ENCODE measurements at places on chromosomes 12 and 14. TPM values are rescaled to one million over a fixed set of nuclear protein-coding genes. Genes with fewer than 3 reads are reported as not detected.

DNA sequence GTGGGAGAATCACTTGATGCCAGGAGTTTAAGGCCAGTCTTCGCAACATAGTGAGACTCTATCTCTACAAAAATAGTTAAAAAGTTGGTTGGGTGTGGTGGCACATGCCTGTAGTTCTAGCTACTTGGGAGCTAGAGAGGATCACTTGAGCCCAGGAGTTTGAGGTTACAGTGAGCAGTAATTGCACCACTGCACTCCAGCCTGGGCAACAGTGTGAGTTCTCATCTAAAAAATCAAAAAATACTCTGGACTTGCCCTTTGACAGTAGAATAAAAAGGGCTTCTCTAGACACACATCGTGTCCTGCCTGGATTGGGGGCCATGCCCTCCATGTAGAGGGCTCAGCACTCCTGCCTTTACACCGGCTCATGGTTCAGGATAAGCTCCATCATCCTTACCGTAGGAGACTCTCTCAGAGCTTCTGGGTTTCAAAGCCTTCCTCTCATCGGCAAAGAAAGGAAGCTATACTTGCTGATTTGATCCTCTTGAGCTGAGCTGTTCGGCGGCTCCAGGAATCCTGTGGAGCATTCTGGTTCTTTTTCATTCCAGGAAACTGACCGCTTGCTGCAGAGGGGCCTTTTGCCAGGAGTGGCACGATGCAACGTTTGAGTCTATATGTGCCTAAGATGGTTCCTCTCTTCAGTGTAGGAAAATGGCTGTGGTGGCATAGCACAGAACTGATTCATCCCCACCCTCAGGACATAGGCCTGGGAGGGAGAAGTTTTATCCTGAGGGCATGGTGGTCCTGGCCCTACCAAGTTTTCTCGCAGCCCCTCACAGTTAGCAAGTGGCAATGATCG, 29.6 kb downstream of the FLVCR2 start:
- H3K27me3 ChIP-seq, result no peaks in the 10 kb centered on the region
- no peaks in the 10 kb centered on the region for H3K36me3 ChIP-seq
- no peak overlapping the region for H3K27ac ChIP-seq
- no peak overlapping the region for H3K4me3 ChIP-seq
- peaks cover 58% of the 10 kb centered on the region for H3K4me1 ChIP-seq
- DNase-seq, result no peak

DNA sequence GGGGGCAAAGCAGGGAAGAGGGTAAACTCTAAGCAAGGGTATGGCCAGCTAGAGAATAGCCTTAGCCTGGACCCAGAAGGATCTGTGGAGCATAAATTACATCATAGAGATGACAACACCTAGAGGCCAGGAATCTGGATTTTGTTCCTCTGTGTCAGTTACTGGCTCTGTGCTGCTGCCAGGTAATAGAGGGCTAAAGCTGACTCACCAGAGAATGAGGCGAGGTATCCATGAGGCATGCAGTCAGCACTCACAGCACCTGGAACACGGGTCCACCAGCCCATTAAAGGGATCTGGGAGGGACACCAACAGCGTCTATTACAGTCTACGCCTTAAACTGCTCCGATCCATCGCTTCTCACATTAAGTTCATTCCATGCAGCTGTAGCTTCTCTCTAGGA, 74.9 kb upstream of the CMKLR1 start:
- DNase-seq, result no peak
- no peaks in the 10 kb centered on the region for H3K36me3 ChIP-seq
- no peak overlapping the region for H3K27ac ChIP-seq
- no peak overlapping the region for H3K4me3 ChIP-seq
- H3K27me3 ChIP-seq, result no peaks in the 10 kb centered on the region

DNA sequence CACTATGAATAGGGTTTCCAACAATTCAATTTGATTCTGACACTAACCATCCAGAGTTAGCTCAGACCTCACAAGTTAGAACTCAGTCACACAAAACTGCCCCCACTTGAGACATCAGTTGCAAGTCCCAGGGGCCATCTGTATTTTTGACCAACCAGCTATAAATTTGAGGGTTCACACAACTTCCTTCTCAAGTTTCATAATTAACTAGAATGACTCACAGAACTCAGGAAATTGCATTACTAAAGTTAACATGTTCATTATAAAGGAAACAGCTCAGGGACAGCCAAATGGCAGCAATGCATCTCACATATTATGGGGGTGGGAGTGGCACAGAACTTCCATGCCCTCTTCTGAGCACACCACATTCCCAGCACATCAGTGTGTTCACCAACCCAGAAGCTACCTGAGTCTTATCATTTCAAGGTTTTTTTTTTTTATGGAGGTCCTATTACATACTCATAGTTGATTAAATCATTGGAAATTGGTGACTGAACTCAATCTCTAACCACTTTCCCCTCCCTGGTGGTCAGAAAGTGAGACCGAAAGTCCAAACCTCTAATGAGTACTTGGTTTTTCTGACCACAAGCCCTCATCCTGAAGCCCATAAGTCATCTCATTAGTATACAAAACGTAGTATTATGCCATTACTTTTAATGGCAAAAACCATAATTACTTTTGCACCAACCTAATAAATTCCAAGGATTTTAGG, 1721.5 kb upstream of the SEL1L start:
- DNase-seq, result no peak
- no peak overlapping the region for H3K4me3 ChIP-seq
- H3K4me1 ChIP-seq, result no peaks in the 10 kb centered on the region
- no peak overlapping the region for H3K27ac ChIP-seq
- H3K36me3 ChIP-seq, result no peaks in the 10 kb centered on the region

GRCh38 chr12:72006766-72007165, 68.1 kb downstream of the TPH2 start:
- H3K36me3 ChIP-seq, result no peaks in the 10 kb centered on the region
- no peaks in the 10 kb centered on the region for H3K27me3 ChIP-seq
- no peaks in the 10 kb centered on the region for H3K4me1 ChIP-seq
- no peak for DNase-seq
- H3K27ac ChIP-seq, result no peak overlapping the region

GRCh38 chr12:109737126-109737525, 23.5 kb downstream of the FAM222A start:
- no peak overlapping the region for H3K27ac ChIP-seq
- H3K4me3 ChIP-seq, result no peak overlapping the region
- no peaks in the 10 kb centered on the region for H3K36me3 ChIP-seq
- no peaks in the 10 kb centered on the region for H3K27me3 ChIP-seq

- H3K27me3 ChIP-seq, result no peaks in the 10 kb centered on the region
- H3K4me3 ChIP-seq, result no peak overlapping the region
- H3K4me1 ChIP-seq, result no peaks in the 10 kb centered on the region
- no peak overlapping the region for H3K27ac ChIP-seq
- H3K36me3 ChIP-seq, result no peaks in the 10 kb centered on the region
Measured at GRCh38 chr12:26704684-26705460, 128.1 kb downstream of the ITPR2 start.

DNA sequence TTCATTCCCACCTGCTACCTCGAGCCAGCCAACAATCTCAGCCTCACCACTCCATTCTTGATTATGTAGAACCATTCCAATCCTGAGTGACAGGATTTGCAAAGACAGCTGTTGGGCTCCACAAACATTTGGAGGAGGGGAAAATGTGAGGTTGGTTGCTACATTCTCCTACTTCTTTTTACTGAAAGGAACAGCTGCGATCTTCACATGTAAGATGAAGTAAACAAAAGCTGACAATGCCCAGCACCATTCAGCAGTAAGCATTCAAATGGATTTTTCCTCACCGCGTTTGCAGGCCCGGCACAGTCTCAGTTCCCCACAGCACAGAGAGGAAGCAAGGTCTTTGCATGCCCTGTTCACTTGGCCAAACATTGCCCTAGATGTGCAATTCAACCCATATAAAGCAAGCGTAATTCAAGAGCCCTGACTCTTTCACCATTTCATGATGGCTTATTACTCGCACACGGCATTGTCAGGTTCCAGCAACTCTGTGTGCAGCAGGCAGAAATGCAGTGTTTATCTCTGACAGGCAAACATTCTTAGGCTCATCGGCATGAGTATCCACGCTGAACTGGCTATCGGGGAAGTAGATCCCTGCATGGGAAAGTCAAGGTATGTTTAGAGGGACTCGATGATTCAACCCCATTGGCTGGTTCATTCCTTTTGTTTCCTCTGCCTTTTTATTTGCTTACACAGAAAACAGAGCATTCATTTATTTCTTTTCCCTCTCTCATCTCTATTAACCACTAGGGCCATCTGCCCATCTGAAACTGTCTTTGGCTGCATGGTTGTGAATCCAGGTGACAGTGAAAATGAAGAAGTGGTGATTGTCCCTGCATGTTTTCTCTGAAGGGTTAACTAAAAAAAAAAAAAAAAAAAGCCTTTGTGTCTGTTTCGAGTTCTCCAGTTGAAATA, 236.1 kb upstream of the PLEKHG7 start:
- H3K36me3 ChIP-seq, result no peaks in the 10 kb centered on the region
- H3K27me3 ChIP-seq, result no peaks in the 10 kb centered on the region
- H3K4me3 ChIP-seq, result no peak overlapping the region
- no peak for DNase-seq

- H3K36me3 ChIP-seq, result no peaks in the 10 kb centered on the region
- no peak for DNase-seq
- no peaks in the 10 kb centered on the region for H3K27me3 ChIP-seq
- H3K4me1 ChIP-seq, result no peaks in the 10 kb centered on the region
Measured at GRCh38 chr12:40123496-40123895, 17.6 kb upstream of the SLC2A13 start.

Gene AJUBA
- 18.4 TPM for total RNA-seq

Gene EPYC
- not detected for total RNA-seq

Gene DEGS2
- total RNA-seq, result 2.1 TPM

DNA sequence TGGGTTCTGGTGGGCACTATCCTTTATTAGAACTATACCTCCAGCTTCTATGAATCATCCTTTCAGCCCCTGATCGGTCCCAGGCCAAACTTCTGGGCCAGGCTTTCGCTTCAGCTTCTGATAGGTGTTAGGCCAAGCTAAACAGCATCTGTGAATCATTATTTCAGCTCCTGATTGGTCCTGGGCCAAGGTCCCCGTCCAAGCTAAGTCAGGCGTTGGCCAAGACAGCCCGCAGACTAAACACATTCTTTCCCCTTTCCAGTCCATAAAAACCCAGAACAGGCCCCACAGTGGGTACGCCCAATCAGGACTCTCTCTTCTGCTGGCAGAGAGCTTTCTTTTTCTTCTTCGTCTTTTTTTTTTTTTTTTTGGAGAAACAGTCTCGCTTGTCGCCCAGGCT, 1808.9 kb upstream of the SEL1L start:
- no peaks in the 10 kb centered on the region for H3K36me3 ChIP-seq
- no peak overlapping the region for H3K27ac ChIP-seq
- no peaks in the 10 kb centered on the region for H3K27me3 ChIP-seq
- H3K4me3 ChIP-seq, result no peak overlapping the region
- DNase-seq, result no peak

Gene DENND5B
- total RNA-seq, result 17.7 TPM

DNA sequence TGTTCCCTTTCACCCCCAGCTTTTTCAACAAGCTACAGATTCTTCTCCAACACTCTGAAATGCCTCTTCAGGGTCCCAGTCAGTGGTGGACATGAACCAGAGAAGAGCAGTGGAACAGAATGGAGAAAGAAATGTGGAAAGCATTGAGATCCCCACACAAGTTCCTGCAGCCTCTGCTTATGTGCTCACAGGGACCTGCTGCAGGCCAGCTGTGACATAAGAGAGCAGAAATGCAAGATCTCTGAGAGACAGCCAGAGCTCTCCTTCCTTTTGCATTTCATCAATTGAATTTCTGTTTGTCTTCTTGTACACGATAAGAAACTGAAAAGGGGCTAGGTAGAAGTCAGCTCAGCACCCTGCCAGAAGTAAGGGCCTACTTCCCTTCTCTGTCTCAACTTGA, 6.2 kb downstream of the MDM1 start:
- no peak for DNase-seq
- H3K27me3 ChIP-seq, result no peaks in the 10 kb centered on the region
- H3K4me3 ChIP-seq, result no peak overlapping the region
- H3K27ac ChIP-seq, result no peak overlapping the region

DNA sequence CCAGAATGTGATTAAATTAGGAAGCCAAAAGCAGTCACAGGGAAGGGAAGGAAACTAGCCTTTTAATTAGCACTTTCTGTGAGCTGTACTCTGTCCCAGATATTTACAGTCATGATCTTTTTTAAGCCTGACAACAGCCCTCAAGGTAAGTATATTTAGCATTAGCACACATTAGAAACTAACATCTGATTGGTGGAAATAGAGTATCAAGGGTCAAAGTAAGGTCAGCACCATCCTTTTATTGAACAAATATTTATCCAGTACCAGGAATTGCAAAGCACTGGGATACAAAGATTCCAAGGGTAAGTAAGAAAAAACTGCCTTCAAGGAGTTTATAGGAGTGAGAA, 28.2 kb downstream of the RPGRIP1 start:
- H3K27me3 ChIP-seq, result no peaks in the 10 kb centered on the region
- peaks cover 4% of the 10 kb centered on the region for H3K4me1 ChIP-seq
- no peak overlapping the region for H3K4me3 ChIP-seq
- no peak for DNase-seq
- H3K27ac ChIP-seq, result no peak overlapping the region
- H3K36me3 ChIP-seq, result no peaks in the 10 kb centered on the region

Gene PGF
- total RNA-seq, result 34.4 TPM

GRCh38 chr14:44404036-44404435, 103.0 kb downstream of the FSCB start:
- no peak overlapping the region for H3K4me3 ChIP-seq
- H3K27me3 ChIP-seq, result no peaks in the 10 kb centered on the region
- no peaks in the 10 kb centered on the region for H3K36me3 ChIP-seq
- H3K27ac ChIP-seq, result no peak overlapping the region
- no peaks in the 10 kb centered on the region for H3K4me1 ChIP-seq

- H3K36me3 ChIP-seq, result peaks cover 3% of the 10 kb centered on the region
- DNase-seq, result no peak
- H3K4me3 ChIP-seq, result no peak overlapping the region
- peaks cover 6% of the 10 kb centered on the region for H3K4me1 ChIP-seq
Measured at GRCh38 chr12:56337753-56338251, 882 bp upstream of the IL23A start.

DNA sequence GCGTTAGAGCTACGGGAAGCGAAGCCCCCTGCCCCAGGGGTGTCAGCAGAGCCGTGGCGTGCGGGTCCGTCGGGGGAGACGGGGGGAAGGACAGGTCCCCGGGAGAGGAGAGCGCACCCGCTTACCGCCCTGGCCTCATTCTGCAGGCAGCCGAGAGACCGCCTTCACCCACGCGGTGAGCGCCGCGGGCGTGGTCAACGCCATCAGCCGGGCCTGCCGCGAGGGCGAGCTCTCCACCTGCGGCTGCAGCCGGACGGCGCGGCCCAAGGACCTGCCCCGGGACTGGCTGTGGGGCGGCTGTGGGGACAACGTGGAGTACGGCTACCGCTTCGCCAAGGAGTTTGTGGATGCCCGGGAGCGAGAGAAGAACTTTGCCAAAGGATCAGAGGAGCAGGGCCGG, 10.5 kb downstream of the WNT5B start:
- no peak overlapping the region for H3K4me3 ChIP-seq
- no peak overlapping the region for H3K27ac ChIP-seq
- H3K36me3 ChIP-seq, result no peaks in the 10 kb centered on the region
- no peaks in the 10 kb centered on the region for H3K27me3 ChIP-seq
- DNase-seq, result no peak

- no peak for DNase-seq
- H3K4me3 ChIP-seq, result no peak overlapping the region
- H3K27me3 ChIP-seq, result no peaks in the 10 kb centered on the region
- H3K36me3 ChIP-seq, result no peaks in the 10 kb centered on the region
- no peak overlapping the region for H3K27ac ChIP-seq
- H3K4me1 ChIP-seq, result no peaks in the 10 kb centered on the region
Measured at GRCh38 chr12:102351322-102351721, 129.0 kb downstream of the IGF1 start.

- DNase-seq, result no peak
- H3K36me3 ChIP-seq, result no peaks in the 10 kb centered on the region
- no peak overlapping the region for H3K4me3 ChIP-seq
- no peaks in the 10 kb centered on the region for H3K4me1 ChIP-seq
Measured at GRCh38 chr12:78418919-78419318, 445.7 kb upstream of the SYT1 start.

Gene SCN8A
- 0.89 TPM for total RNA-seq
